ENCODE measurements at places on chromosomes 4 and X. TPM values are rescaled to one million over a fixed set of nuclear protein-coding genes. Genes with fewer than 3 reads are reported as not detected.

- no peaks in the 10 kb centered on the region for H3K36me3 ChIP-seq
- no peak overlapping the region for H3K27ac ChIP-seq
- DNase-seq, result no peak
- H3K4me3 ChIP-seq, result no peak overlapping the region
Measured at GRCh38 chrX:148580016-148580415, 79.6 kb downstream of the AFF2 start.

DNA sequence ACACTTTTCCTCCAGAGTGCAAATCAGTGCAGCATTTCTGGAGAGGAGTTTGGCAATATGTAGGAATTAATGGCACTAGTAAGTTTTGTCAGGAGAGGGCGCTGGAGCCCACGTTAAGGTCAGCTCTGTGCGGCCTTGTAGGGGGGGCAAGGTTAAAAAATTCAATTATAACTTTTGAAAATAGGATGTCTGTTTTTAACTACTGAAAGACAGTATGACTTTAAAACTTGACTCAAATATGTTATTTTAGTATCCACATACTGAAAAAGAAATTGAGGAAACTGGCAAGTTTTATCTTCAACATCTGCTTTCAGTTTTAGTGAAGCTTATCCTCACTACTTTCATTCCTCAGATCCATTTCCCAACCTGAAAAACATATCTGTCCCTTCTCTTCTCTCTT, 30.9 kb upstream of the HSD17B13 start:
- no peak for DNase-seq
- H3K27me3 ChIP-seq, result no peaks in the 10 kb centered on the region
- H3K4me3 ChIP-seq, result no peak overlapping the region
- peaks cover 2% of the 10 kb centered on the region for H3K4me1 ChIP-seq
- peaks cover 8% of the 10 kb centered on the region for H3K36me3 ChIP-seq

DNA sequence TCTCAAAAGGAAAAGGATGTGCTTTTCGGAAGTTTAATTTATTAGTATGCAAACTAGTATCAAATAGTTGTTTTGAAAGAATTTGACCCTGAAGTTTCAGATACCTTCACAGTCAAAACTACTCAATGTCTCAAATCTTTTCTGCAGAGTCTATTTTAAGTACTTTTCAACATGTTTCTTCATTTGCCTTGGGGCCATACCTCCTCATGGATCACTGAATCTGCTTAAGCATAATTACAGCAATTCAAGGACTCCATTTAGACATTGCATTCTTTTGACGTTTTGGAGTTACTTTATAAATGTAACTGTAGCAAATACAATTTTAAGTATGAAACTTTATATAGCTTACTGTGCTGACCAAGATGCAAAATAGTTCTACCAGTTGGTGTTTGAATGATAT, 25.5 kb downstream of the PALLD start:
- no peak for DNase-seq
- H3K4me1 ChIP-seq, result no peaks in the 10 kb centered on the region
- H3K4me3 ChIP-seq, result no peak overlapping the region
- H3K27me3 ChIP-seq, result peaks cover 15% of the 10 kb centered on the region

DNA sequence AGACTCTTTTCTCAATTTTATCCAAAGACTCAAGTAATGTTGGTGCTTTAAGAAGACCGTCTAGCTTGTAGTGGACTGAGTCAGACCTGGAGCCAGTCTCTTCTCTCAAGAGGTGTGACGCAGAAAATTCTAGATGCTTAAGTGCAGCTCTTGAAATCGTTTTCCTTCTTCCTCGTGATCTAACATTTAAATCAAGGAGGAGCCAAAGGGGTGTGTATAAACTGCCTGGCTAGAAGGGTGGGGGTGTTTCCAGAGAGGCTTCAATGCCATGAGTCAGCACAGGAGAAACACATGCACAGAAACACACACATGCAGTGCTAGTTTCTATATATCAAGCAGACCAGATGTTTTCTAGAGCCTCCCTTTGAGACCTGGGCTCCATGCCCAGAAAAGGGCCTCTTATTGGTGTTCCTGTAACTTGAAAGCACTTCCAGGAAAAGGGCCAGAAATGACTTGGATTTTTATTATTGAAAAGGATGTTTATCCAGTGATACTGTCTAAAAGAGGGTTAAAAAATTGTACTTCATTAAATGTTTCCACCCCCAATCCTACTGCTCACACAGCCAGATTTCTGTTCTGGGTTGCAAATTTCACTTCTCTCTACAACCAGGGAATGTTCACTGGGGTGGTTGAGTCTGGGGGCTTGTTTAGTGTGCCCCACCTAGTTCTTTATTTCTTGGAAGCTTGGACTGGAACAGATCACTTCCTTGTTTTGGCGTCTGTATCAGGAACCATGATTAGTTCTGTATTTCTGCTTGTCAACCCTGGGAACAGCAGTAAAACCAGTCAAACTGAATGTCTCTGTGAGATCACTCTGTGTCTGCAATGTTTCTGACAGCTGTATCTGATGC, at the start of gene CLIC2:
Gene CLIC2 (minus strand): TSS at position 129 of the 851 bp plus-strand sequence. CDS start 187 bp downstream, outside the sequence.
- peaks cover 13% of the 10 kb centered on the region for H3K27me3 ChIP-seq
- H3K4me1 ChIP-seq, result peaks cover 2% of the 10 kb centered on the region
- no peaks in the 10 kb centered on the region for H3K36me3 ChIP-seq
- no peak within 1 kb of the TSS for H3K27ac ChIP-seq
- no peak for DNase-seq
- H3K4me3 ChIP-seq, result no peak within 1 kb of the TSS

DNA sequence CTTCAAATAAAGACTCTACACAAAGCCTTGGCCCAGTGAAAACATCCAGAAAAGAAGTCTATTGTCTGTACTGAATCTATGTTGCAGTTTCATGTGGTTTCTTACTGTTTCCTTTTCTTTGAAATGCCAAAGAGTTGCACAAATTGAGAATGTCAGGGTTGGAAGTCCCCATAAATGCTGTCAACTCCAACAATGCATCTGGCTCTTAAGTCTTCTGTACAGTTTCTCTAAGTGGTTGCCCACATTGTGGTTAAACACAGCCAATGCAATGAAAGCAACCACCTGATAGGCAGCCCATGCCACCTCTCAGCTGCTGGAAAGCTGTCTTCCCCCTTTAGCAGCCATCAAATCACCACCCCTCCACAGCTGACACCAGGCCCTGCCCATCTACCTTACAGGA, 67.2 kb upstream of the C1GALT1C1 start:
- peaks cover 17% of the 10 kb centered on the region for H3K4me1 ChIP-seq
- DNase-seq, result peak; percentile 45
- H3K36me3 ChIP-seq, result peaks cover 21% of the 10 kb centered on the region
- peak overlapping the region; percentile 70 for H3K4me3 ChIP-seq

- H3K27ac ChIP-seq, result no peak overlapping the region
- peaks cover 2% of the 10 kb centered on the region for H3K4me1 ChIP-seq
- H3K27me3 ChIP-seq, result no peaks in the 10 kb centered on the region
Measured at GRCh38 chrX:16797841-16798240, 11.6 kb downstream of the TXLNG start.

- H3K27me3 ChIP-seq, result no peaks in the 10 kb centered on the region
- no peak for DNase-seq
- no peak overlapping the region for H3K4me3 ChIP-seq
- no peaks in the 10 kb centered on the region for H3K4me1 ChIP-seq
- H3K36me3 ChIP-seq, result no peaks in the 10 kb centered on the region
Measured at GRCh38 chr4:7787681-7788141, 151.9 kb downstream of the AFAP1 start.

DNA sequence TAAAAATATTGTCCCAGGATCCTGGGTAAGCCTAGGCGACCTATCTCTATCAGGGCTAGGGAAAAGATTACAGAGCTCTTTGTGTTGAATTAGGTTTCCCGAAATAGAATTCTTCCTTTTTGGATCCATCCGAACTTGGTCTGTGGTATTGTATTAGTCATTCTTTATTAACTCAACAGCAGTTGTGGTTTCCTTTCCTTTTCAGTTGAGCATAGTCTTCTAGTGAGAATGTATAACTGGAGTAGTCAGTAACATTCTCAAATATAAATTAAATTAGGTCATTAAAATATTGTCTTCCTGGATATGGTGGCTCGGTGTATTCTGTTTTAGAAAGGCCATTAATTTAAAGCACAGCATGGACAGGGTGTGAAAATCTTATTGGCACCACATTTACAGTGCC, 520.4 kb downstream of the NLGN4X start:
- H3K27ac ChIP-seq, result no peak overlapping the region
- no peaks in the 10 kb centered on the region for H3K27me3 ChIP-seq
- no peaks in the 10 kb centered on the region for H3K4me1 ChIP-seq
- H3K36me3 ChIP-seq, result no peaks in the 10 kb centered on the region
- no peak overlapping the region for H3K4me3 ChIP-seq

DNA sequence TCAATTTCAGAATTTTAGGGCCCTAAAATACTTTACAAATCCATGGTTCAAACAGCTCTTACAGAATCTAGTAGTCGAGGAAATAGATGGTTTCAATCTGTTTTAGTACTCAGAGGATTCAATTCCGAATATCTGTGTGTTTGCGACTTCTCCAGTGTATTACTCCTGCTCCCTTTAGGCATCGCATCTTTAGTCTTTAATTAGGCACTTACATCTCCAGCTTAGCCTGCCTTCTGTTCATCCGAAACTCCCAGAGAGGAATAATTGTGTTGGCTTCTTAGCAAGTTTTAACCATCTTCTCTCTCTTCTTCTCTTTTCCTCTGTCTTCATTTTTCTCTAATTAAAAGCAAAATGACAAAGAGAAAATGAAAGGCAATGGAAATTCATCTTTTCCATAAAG, 1901.3 kb upstream of the TENM3 start:
- no peak overlapping the region for H3K4me3 ChIP-seq
- no peak for DNase-seq
- H3K27me3 ChIP-seq, result peaks cover 2% of the 10 kb centered on the region
- no peaks in the 10 kb centered on the region for H3K36me3 ChIP-seq
- H3K27ac ChIP-seq, result no peak overlapping the region

GRCh38 chr4:20159516-20159915, 92.2 kb upstream of the SLIT2 start:
- no peaks in the 10 kb centered on the region for H3K27me3 ChIP-seq
- no peak overlapping the region for H3K4me3 ChIP-seq
- H3K4me1 ChIP-seq, result no peaks in the 10 kb centered on the region
- no peak for DNase-seq

DNA sequence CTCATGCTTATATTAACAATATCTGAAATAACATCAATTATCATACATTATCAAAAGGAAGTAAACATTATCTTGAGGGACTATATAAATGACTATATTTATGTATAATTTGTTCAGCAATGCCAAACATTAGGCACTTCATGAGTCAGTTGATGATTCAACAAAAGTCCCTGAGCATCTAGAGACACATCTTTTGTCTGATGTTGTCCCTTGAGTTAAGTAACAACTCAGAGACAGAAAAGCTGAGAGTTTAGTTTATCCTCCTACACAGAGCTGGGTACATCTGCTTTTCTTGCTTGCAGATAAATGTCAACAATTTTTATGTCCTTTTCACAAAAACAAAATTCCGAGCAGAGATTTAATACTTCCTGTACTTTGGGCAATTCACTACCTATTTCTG, 311.1 kb downstream of the INPP4B start:
- H3K36me3 ChIP-seq, result peaks cover 2% of the 10 kb centered on the region
- peaks cover 2% of the 10 kb centered on the region for H3K4me1 ChIP-seq
- H3K4me3 ChIP-seq, result no peak overlapping the region
- DNase-seq, result no peak

DNA sequence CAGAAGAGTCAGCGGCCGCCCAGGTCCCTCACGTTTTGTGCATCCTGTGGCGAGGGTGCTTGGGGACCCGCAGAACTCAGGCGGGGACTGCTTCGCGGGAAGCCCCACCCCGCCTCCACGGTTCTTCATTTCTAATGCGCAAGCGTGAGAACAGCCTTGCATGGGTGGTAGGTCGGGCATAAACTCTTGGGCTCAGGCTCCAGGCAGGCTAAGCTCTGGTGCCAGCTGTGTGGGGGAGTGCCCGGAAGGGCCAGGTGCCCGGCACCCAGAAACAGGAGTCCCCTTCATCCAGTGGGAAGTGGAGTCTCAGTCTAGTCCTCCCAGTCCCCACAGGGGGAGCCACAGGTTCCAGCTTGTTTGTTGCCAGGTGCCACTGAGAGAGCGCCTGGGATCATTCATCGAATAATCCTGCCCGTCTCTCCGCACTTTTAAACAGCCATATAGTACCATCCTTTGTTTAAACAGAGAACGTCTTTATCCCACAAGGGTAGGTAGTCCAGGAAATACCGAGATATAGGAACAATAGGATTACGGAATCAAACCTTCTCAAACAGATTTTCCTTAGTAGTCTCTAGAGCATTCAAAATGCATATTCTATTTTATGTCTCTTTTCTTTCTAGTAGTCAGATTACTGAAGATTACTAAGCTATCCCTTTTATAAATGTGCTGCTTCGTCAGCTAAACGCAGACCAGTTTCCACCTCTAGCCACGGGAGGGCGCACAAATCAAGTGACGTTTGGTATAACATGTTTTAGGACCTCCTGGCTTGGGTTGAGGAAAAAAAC, 12.7 kb upstream of the RBBP7 start:
- peak overlapping the region; percentile 73 for H3K4me3 ChIP-seq
- DNase-seq, result peak; percentile 60
- peaks cover 3% of the 10 kb centered on the region for H3K4me1 ChIP-seq
- H3K27me3 ChIP-seq, result peaks cover 2% of the 10 kb centered on the region

- no peak for DNase-seq
- no peaks in the 10 kb centered on the region for H3K27me3 ChIP-seq
- H3K4me3 ChIP-seq, result no peak overlapping the region
- H3K4me1 ChIP-seq, result no peaks in the 10 kb centered on the region
- H3K36me3 ChIP-seq, result no peaks in the 10 kb centered on the region
- no peak overlapping the region for H3K27ac ChIP-seq
Measured at GRCh38 chr4:30875658-30876269, 155.6 kb downstream of the PCDH7 start.

- H3K4me3 ChIP-seq, result peak overlapping the region; percentile 77
- peaks cover 20% of the 10 kb centered on the region for H3K4me1 ChIP-seq
- H3K27ac ChIP-seq, result no peak overlapping the region
- H3K36me3 ChIP-seq, result peaks cover 2% of the 10 kb centered on the region
- DNase-seq, result peak; percentile 59
Measured at GRCh38 chrX:373641-374471, 12.9 kb downstream of the PPP2R3B start.

DNA sequence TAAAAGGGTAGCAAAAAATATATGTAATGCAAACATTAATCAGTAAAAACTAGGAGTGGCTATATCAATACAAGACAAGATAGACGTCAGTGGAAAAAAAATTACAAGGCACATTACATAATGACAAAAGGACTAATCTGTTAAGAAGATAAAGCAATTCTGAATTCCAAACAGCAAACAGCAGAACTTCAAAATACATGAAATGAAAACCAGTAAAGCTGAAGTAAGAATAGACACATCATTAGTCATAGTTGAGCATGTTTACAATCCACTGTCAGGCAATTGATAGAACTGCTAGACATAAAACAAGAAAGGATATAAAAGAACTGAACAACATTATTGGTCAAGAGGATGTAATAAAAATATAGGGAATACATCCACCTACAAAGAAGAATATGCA, 12.2 kb downstream of the SULT1B1 start:
- no peaks in the 10 kb centered on the region for H3K27me3 ChIP-seq
- H3K4me3 ChIP-seq, result no peak overlapping the region
- no peak overlapping the region for H3K27ac ChIP-seq
- H3K4me1 ChIP-seq, result no peaks in the 10 kb centered on the region
- peaks cover 9% of the 10 kb centered on the region for H3K36me3 ChIP-seq

HTN1 gene
- total RNA-seq, result not detected

HSFX1 gene
- 1.4 TPM for total RNA-seq

NWD2 gene
- total RNA-seq, result not detected

SUPT20HL2 gene
- not detected for total RNA-seq

EREG gene
- total RNA-seq, result not detected

GC gene
- total RNA-seq, result not detected

ATP11C gene
- 16.7 TPM for total RNA-seq

UGT2B15 gene
- total RNA-seq, result not detected

Measured in activated naive CD8-positive, alpha-beta T cell treated with anti-CD3 and anti-CD28 coated beads, Interleukin-2, amount 10 ng/mL, durations not matched to agents 7 days and 5 days (primary cell).